ENCODE measurements at places on chromosomes 12 and 14.

- DNase-seq: no peak
Measured at GRCh38 chr12:52916216-52916615, 11.3 kb upstream of the KRT8 start.

- no peak for DNase-seq
Measured at GRCh38 chr12:2264651-2265232, 212.0 kb downstream of the CACNA1C start.

DNA sequence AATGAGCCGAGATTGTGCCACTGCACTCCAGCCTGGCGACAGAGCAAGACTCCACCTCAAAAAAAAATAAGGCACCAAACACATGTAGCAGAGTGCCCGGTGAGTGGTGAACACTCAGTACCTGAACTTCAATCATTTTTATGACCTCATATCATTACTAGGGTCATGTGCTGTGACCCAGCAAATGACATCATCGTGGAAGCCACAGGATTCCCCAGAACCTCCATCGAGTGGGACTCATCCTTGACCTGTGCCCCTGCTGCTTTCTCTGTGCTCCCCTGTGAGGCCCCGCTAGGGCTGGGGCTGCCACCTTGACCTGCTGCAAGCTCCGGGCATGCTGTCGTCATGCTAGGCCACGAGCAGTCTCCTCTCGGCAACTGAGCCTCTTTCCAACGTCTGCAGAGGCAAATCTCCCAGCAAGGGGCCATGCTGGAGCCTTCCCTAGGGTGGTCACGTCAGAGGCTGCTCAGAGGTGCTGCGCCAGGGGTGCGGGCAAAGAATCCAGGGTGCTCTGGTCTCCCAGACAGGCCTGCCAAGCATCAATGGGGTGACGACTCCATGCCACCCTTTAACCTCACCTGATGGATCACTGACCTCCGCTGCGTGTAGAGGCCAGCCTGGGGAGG is 18.5 kb downstream of the GLTP start:
- no peak for DNase-seq

- no peak for DNase-seq
Measured at GRCh38 chr12:101889211-101889752, 11.9 kb downstream of the DRAM1 start.

- DNase-seq: no peak
Measured at GRCh38 chr14:69637503-69638031, 26.2 kb downstream of the SUSD6 start.

DNA sequence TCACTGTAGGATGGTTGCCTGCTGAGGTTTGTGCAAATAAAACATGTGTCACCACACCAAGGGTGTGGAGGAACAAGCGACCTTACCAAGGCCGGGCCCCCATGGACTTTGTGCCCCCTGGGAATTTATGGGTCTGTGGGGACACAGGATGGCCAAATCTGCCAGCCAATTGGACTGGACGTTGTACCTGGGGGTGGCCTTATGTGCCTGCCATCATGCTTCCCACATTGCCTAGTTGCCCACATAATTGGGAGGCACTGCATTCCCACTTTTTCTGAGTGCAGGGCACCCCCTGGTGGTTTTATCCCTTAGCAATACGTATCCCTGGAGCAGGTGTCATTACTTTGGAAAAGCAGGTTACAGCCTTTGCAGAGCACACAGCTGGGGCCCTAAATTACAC is 92.6 kb upstream of the TMPO start:
- DNase-seq: no peak

DNA sequence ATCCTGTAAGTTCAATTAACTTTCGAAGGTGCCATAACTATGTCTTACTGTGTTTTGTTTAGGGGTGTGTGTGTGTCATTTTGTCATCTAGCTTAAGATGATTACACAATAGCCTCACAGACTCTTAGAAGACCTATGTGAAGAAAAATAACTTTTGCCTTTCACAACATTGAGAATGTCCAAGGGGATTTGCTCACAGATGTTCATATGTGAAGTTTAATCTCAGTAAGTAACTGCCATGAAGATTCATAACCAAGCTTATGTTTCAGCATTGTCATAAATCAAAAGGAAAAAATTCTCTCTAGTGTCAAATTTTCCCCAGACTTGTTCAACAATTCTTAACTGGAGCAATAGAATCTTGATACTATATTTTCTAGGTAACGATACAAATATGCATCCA is 226.1 kb upstream of the PRKD1 start:
- DNase-seq: no peak

DNA sequence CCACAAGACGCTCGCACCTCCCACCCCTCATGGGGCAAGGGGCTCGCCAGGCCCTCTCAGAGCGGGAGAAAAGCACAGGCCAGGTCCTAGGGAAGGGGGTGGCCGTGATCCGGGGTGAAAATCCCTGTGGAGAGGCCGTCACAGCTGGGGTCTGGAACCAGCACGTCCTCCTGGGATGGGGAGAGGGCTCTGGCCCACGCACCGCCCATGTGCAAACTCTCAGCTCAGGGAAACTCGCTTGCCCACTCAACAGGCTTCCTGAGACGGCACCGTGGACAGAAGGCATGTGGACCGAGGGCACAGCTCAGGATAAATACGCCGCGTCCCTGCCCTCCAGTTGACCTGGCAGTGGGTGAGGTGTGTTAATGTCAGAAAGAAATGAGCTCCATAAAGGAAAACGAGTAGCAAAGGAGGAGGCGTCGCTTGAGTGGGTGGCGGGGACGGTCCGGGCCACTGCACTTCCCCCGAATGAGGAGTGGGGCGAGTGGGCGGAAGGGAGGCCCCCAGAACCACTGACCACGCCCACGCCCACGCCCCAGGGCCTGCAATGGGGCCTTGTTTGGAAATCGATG is 57.6 kb upstream of the GALNT9 start:
- no peak for DNase-seq

DNA sequence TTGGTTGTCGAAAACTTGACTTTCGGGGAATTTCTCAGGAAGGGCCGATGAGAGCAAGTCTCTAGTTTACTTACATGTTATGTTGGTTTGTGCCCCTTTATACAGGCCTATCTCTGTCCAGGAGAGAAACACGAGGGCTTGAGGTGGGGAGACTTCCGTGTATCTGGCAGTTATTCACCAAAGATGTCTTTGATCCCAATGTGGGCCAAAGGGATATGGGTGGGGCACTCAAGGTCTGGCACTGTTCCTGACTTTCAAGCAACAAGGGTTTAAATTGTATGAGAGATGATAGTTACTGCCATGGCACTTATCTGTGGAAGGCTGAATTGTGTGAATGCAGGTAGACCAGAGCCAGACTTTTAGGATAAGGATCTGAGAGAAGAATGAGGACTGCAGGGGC is 137.2 kb upstream of the DHRS4 start:
- DNase-seq: no peak

DNA sequence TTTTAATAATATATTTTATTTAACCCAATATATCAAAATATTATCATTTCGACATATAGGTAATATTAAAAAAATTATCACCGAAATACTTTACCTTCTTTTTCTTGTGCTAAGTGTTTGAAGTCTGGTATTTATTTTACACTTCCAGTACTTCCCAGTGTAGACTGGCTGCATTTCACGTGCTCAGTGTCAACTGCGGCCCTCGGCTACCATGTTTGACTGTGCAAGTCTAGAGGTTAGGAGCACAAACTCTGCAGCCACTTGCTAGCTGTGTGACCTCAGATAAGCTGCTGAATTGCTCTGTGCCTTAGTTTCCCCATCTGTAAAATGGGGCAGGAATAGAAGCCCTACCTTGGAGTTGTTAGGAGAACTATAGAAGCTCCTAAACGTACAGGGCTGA is 42.3 kb upstream of the ESRRB start:
- no peak for DNase-seq

DNA sequence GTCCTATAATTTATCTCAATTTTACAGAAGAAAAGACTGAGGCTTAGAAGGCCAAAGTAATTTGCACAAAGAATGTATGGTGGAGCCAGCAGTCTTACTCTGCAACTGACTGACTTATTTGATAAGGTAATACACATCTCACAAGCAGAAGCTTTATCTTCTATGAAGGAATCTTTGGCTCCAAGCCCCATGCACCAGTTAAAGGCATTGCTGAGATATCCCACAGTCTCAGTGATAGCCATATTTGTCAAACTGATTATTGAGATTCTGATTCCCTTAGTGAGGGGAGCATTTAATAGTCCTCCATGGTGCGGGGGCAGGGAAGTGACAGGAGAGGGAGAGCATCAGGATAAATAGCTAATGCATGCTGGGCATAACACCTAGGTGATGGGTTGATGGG is 60.4 kb upstream of the GRIP1 start:
- DNase-seq: no peak

- no peak for DNase-seq
Measured at GRCh38 chr12:3148366-3149000, 71.3 kb downstream of the TSPAN9 start.

DNA sequence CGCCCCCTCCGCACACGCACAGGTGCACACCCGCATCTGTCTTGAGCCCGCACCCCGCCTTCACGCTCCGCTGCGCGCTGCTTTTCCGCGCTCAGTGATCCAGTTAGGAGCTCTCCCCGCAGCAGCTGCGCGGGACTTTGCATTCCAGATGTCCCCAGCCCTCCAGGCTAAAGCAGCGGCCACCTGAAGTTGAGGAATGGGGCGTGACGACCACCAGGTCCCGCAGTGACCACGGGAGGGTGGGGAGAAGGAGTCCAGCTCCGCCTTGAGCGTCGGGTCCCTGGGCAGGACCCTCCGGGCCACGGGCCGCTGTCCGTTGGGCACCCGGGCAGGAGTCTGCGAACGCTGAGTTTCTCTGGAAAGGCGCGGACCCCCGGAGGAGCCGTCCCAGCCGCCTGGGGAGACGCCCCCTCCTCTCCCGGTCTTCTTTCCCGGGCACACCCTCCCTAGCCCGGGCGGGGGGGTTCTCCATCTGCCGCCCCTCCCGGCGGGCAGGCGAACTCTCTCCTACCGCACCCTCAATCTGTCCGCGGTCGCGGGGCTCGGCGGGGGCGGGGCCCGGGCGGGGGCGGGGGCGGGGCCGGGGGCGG is 334 bp upstream of the TMEM132C start:
- no peak for DNase-seq

DNA sequence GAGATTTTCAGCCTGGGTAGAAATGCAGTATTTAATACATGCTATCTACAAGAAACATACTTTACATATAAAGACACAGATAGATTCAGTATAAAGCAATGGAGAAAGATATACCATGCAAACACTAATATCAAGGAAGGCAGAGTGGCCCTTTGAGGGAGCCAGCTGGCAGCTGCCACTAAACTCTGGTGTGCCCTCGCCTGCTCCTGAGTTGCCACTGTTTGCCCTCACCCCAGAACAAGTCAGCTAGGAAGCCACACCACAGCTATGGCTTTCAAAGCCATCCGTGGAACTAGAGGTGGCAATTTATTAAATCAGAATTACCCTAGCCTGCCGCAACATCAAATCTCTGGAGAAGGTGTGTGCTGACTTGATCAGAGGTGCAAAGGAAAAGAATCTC is 18.3 kb downstream of the PXN start:
- no peak for DNase-seq
